Fibroblast of villous mesenchyme (primary cell): ENCODE measurements at places on chromosomes 5 and 9. TPM values are rescaled to one million over a fixed set of nuclear protein-coding genes. Genes with fewer than 3 reads are reported as not detected.
A peak's percentile ranks its signal among the peaks of the same experiment; 100 is the strongest.

The CATSPER3 gene
- under 0.01 TPM in 1 of 2 replicates, not detected in the other for total RNA-seq

The IL4 gene
- total RNA-seq, result not detected in 2 replicates

The ATP6V0E1 gene
- 142 and 177 TPM in 2 replicates for total RNA-seq

The WNT8A gene
- not detected in 2 replicates for total RNA-seq

The TUT7 gene
- 39.6 and 63.0 TPM in 2 replicates for total RNA-seq

The SLC25A2 gene
- total RNA-seq, result under 0.01 and 0.64 TPM in 2 replicates

The GPR150 gene
- total RNA-seq, result 0.32 and 0.43 TPM in 2 replicates

The SLC6A3 gene
- total RNA-seq, result not detected in 2 replicates

The ZNF879 gene
- total RNA-seq, result 2.6 and 5.6 TPM in 2 replicates

The PRKACG gene
- total RNA-seq, result not detected in 2 replicates

The HTR1A gene
- total RNA-seq, result not detected in 2 replicates

- DNase-seq, result peak; percentile 44
Observed at GRCh38 chr9:130938652-130939404, at the start of gene FIBCD1. FIBCD1 (minus strand) TSS chr9:130939247; CDS start chr9:130938607, 640 bp downstream.

GRCh38 chr9:9574080-9574479 is 1038.7 kb downstream of the PTPRD start:
- DNase-seq, result no peak

GRCh38 chr9:86098824-86099700 is at the start of gene GOLM1:
GOLM1 (minus strand) TSS chr9:86099558; CDS start chr9:86079320, 20,238 bp downstream.
- peak; percentile 64 for DNase-seq

DNA sequence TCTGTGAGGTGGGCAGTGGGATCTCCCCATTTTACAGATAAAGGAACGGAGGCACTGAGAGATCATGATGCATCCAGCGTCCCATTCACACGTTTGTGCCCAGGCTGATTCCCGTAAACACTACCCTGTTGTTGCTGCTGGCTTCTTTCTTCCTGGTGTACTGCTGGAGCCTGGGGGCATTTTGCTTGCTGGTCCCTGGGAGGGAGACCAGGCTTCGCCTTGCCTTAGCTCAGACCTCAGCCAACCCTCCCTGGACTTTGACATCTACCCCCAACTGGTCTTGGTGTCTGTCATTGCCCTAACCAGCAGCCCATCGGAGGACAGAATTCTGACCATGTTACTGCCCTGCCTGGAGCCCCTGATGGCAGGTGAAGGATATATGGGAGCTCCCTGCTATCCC is 82.4 kb downstream of the ZNF618 start:
- DNase-seq, result no peak

DNA sequence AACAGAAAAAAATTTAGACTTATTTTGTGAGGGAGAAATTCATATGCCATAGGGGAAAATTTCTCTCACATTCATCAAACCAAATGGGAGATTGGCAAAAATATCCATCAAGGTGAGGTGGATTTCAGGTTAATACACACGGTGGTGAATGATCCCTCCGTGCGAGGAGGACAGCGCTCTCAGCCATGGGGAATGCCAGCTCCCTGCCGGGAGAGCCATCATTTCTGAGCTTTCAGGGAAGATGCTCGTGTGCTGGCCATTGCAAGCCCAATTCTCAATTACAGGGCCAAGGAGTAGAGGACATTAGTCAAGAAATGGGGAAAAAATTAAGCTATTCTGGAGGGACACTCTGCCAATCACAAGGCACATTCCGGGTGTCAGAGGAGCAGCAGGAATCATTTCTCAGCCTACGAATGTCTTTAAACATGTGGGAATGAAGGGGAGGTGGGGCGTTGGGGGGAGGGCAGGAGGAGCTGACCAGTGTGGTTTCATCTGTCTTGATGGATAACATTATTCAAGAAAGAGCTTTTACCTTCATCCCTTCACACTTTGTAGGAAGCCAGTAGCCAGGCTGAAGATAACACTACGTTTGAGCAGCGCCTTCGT is 165.5 kb downstream of the DAB2IP start:
- no peak for DNase-seq

- DNase-seq, result no peak
Observed at GRCh38 chr5:113242481-113243348, 192.1 kb downstream of the TSSK1B start.

DNA sequence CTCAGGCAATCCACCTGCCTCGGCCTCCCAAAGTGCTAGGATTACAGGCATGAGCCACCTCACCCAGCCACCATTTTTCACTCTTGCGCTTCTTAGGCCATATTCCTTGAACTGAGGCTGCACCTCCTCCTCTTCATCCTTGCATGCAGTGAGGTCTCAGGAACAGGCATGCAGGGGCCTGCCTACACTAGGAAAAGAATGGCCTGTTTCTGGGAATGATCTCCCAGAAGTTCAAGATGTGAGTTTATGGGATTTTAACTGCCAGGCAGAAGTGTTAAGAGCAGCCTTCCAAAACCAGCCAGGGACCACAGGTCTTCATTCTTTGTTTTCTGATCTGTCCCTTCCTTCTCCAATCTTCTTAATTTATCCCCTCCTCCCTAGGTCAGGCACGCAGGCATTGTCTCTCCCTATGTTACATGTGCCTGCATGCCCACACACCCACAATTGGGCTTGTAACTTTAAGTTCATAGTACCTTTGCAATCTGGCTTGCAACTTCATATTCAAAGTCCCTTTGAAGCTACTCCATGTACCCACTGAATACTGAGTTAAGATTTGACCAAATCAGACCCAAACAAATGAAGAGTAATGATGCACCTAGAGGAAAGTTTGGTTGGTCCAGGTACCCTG is 10.5 kb upstream of the HSPA4 start:
- no peak for DNase-seq

GRCh38 chr9:4422495-4422894 is 67.8 kb upstream of the SLC1A1 start:
- DNase-seq, result no peak

- DNase-seq, result no peak
Observed at GRCh38 chr5:109553846-109554245, 135.9 kb upstream of the MAN2A1 start.
